ENCODE measurements at places on chromosomes 11 and 22.
A peak's percentile ranks its signal among the peaks of the same experiment; 100 is the strongest.

DNA sequence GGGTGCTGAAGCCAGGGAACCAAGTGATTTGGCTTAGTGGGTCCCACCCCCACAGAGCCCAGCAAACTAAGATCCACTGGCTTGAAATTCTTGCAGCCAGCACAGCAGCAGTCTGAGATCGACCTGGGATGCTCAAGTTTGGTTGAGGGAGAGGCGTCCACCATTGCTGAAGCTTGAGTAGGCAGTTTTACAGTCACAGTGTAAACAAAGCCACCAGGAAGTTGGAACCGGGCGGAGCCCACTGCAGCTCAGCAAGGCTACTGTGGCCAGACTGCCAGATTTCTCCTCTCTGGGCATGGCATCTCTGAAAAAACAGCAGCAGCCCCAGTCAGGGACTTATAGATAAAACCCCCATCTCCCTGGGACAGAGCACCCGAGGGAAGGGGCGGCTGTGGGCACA lies 424.1 kb upstream of the TENM4 start:
- DNase-seq, result no peak

DNA sequence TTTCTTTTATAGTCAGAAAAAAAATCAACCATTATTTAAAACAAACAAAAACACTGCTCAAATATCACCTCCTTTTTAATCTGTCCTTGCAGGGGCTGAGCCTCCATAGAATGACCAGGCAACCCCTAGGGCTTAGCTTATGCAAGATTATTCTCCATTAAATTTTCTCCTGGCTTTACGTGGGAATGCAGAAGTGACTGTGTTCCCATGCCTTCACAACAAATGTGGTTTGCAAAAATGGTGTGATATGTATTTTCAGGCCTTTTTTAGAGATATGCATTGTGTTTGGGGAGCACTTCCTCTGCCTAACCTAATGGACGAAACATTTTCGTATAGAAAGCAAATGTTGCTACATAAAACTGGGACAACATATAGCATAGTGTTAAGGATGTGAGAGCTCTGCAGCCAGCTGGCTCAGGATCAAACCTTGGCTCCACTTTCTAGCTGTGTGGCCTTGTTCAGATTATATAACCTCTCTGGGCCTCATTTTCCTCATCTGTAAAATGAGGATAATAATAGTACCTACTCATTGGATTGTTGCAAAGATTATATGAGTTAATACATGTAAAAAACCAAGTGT lies 82.6 kb downstream of the PARVA start:
- DNase-seq, result no peak

- DNase-seq, result no peak
These were observed 6.5 kb downstream of the C11orf16 start for GRCh38 chr11:8926236-8926635.

DNA sequence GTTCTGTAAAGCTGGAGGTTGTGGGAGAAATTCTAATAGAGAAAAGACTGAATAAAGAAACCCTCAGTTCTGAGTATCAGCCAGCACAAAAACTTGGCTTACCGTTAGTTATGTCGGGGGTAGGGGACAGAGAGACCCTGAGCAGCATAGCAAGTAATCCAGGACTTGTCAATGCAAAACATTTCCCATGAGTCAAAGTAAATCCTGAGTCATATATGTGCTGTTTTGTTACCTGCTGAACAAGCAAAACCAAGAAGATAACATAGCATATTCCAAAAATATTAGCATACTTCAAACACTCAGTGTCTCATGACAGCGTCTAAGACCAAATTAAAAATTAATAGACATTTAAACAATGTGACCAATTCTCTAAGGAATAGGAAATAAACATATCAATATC lies 75.1 kb upstream of the LUZP2 start:
- no peak for DNase-seq

DNA sequence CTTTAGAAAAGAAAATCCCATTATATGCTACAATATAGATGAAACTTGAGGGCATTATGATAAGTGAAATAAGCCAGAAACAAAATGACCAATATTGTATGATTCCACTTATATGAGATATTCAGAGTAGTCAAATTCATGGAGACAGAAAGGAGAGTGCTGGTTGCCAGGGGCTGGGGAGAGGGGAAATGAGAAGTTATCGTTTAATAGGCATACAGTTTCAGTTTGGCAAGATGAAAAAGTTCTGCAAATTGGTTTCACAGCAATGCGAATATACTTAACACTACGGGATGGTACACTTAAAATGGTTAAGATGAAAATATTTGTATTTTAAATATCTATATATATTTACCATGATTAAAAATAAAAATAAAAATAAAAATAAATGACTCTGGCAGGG lies 31.1 kb upstream of the RDX start:
- no peak for DNase-seq

DNA sequence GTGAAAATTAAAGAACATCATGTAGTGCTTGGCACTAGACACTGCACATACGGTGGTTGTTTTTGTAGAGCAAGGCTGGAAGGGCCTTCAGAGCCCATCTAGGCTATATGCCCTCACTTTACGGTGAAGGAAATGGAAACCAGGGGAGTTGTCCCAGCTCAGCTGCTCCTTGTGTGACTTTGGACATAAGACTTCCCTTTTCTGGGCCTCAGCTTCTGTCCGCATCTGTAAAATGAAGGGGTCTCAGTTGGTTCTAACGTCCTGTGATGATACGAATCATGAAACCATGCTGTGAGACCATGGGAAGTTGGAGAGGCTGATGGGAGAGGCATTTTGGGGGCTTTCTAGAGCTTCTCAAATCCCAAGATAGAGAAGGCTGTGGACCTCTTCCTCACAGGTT lies 4.7 kb downstream of the KCNE3 start:
- DNase-seq, result no peak

- no peak for DNase-seq
These were observed 33.5 kb upstream of the SERPIND1 start for GRCh38 chr22:20740222-20740951.

- no peak for DNase-seq
These were observed 132.0 kb downstream of the PARVA start for GRCh38 chr11:12509371-12509770.

DNA sequence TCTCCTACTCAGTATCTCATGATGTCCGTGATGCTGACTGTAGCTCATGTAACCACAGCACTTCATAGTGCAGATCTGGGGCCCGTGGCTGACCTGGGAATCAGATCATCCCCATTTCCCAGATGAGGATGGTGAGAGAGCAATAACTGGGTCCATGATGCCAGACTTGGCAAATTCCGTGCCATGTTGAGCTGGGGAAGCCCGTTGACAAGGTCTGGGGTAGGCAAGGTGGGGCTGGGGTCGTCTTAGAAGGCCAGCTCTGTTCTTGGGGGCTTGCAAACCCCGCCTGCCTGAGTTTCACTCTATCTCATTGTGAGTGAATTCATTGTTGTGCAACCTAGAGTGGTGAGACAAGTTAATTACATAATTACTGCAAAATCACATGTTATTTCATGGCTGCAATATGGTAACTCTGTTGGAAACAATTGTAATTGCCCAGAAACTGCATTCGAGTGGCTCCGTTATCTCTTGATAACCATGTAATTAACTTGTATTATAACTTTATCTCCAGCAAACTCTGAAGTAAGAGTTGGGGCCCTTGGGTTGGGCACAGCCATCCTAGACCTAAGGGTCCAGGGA lies 41.7 kb downstream of the LMO1 start:
- DNase-seq, result no peak

DNA sequence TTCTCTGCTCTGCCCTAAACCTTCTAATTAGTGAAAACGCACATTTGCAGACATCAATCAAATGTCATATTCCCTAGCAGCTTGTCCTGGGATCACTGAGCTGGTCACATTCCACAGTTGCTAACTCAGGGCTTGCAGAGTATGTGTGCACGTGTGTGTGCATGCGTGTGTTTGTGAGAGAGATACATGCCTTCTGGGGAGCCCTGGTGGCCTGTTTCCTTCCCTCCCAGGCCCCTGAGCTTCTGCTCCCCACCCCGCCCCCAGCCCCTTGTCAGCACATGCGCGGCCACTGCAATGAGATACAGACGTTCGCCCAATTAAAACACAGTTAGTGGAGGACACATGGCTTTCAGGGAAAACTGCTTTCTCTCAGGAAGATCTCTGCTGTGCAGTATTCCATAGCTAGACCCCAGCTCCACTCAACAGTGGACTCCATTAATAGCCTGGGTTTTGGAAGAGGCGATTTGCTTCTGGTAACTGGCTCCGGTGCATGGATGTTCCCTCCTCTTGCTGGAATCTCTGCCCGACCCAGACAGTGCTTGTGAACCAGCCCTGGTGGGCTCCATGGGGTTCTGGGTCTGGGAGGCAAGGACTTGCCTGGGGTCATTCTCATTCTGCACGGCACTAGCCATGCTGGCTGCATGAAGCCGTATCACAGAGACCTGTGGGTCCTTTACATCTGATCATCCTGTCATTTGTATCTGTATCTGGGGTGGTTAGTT lies 17.7 kb downstream of the LRP5 start:
- peak; percentile 75 for DNase-seq

- no peak for DNase-seq
These were observed 12.6 kb upstream of the TRIM44 start for GRCh38 chr11:35650006-35650405.

DNA sequence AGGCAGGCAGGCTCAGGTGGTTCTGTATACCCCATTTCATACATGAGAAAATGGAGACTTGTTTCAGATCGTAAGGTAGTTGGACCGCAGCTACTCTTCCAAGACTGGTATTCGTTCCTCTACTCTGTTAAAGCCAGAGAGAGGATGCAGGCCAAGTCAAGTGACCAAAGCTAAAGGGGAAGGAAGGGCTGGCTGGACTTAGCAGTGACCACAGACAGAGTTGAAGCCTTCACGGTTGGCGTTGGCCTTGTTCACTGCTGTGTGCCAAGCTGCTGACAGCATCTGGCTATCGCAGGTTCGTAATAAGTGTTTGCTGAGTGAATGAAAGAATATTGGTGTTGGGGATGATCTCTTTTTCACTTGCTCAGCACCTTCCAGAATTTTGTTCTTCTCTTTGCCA lies 64.2 kb downstream of the PTPRJ start:
- DNase-seq, result no peak

DNA sequence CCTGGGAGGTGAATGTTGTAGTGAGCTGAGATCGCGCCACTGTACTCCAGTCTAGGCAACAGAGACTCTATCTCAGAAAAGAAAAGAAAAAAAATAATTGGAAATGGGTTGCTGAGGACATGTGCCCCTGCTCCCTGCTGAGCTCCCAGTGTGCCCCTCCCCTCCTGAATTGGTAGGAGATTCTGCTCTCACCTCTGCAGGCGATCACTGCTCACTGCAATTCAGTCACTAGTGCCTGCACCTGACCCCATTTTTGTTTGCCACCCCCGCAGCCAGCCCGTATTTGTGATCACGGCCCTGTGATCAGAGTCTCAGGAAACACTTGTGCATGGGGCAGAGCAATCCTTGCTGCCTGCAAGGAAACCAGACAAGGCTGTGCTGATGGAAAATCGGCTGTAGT lies 16.3 kb upstream of the SEC14L3 start:
- DNase-seq, result no peak

DNA sequence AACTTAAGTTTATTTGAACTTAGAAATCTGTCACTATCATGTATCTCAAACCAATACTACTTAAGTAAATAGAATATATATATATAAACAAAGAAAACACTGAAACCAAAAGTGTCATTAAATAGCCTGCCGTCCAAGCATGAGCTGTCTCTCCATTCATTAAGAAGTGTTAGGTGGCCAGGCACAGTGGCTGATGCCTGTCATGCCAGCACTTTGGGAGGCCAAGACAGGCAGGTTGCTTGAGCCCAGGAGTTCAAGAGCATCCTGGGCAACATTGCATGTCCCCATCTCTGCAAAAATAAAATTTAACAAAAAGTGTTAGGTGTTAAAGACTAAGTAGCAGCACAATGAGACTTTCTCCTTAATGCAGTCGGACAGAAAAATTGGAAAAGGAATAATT lies 14.0 kb downstream of the CD6 start:
- DNase-seq, result no peak

GRCh38 chr11:76026281-76026680 lies 180.0 kb downstream of the WNT11 start:
- no peak for DNase-seq

GRCh38 chr11:125275905-125276618 lies 111.5 kb downstream of the PKNOX2 start:
- no peak for DNase-seq

GRCh38 chr11:33598426-33599069 lies 102.1 kb downstream of the C11orf91 start:
- DNase-seq, result no peak

- no peak for DNase-seq
These were observed 86.5 kb downstream of the TRPC6 start for GRCh38 chr11:101497291-101497690.

DNA sequence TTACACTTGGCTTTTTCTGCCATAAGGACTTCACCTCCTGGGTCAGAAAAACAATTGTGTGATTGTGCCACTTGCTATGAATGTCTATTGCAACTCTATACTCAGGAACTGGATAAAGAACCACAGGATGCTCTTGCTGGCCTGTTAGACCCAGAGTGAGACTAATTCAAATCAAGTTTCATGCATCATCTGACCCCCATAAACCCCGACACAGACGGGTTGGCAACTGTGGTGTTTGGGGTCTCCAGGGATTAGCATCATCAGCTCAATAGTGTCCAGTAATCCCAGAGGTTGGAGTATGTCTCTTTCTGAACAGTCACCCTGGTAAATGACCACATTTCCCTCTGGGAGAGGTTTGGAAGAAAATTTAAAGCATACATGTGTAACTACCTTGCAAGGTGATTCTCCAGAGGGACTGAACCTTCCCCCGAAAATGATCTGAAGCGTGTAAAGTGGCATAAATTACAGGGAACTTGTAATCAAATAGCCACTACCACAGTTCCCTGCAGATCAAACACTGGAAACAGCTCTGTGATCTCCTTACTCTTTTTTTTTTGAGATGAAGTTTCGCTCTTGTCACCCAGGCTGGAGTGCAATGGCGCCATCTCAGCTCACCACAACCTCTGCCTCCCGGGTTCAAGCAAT lies 1097.6 kb downstream of the TBC1D22A start:
- no peak for DNase-seq

GRCh38 chr11:113906038-113906437 lies 1.4 kb downstream of the HTR3B start:
- DNase-seq, result no peak

DNA sequence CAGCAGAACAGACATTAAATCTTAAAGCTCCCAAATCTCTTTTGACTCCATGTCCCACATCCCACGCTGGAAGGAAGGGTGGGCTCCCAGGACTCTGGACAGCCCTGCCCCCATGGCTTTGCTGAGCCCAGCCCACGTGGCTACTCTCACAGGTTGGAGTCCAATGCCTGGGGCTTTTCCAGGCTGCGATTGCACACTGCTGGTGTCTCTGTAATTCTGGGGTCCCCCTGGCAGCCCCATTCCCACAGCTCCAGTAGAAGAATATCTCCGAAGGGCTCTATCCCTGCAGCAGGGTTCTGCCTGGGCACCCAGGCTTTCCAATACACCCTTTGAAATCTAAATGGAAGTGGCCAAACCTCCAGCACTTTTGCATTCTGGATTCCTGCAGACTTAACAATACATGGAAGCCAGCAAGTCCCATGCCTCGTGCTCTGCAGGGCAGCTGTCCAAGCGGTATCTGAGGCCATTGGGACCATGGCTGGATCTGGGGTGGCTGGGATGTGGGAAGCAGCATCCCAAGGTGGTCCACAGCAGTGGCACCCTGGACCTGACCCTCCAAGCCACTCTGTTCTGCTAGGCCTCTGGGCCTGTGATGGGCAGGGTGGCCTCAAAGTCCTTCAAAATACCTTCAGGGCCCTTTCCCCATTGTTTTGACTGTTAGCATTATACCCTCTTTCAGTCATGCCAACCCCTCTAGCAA lies 47.9 kb upstream of the TH start:
- DNase-seq, result no peak

All from muscle of leg (tissue), 16 donors.